ENCODE measurements at places on chromosomes 4 and X. TPM values are rescaled to one million over a fixed set of nuclear protein-coding genes. Genes with fewer than 3 reads are reported as not detected.
A peak's percentile ranks its signal among the peaks of the same experiment; 100 is the strongest.

- H3K36me3 ChIP-seq = peaks cover 23% of the 10 kb centered on the region
- no peak for DNase-seq
- no peak overlapping the region for H3K4me3 ChIP-seq
Measured at GRCh38 chrX:9865804-9866472, 79.7 kb downstream of the SHROOM2 start.

DNA sequence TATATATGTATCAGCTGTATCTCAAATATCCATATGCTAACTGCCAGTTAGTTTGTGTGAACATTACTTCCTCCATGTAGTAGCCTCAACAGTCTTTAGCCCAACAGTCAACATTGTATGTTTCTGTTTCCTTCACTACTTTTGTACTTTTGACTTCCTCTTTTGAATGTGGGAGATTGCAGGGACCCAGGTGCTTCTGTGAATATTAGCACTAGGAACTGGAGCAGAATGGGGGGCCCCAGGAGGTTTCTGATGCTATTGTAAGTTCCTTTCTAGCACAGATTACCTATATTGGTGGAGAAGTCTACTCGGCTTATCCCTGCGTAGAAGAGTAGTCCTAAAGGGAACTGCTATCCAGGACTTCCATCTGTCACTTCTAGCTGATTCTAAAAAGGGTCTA, 2.3 kb downstream of the PLAC8 start:
- H3K27me3 ChIP-seq = no peaks in the 10 kb centered on the region
- H3K36me3 ChIP-seq = no peaks in the 10 kb centered on the region
- DNase-seq = no peak
- H3K4me1 ChIP-seq = no peaks in the 10 kb centered on the region
- H3K4me3 ChIP-seq = no peak overlapping the region

The MAGED4B gene
- 111 TPM for total RNA-seq

The HMX1 gene
- total RNA-seq = 0.26 TPM

GRCh38 chrX:42189576-42189975, 266.2 kb upstream of the CASK start:
- no peak overlapping the region for H3K4me3 ChIP-seq
- peaks cover 6% of the 10 kb centered on the region for H3K36me3 ChIP-seq
- H3K27ac ChIP-seq = no peak overlapping the region
- no peaks in the 10 kb centered on the region for H3K27me3 ChIP-seq
- peaks cover 10% of the 10 kb centered on the region for H3K4me1 ChIP-seq
- no peak for DNase-seq

The SCOC gene
- total RNA-seq = 30.4 TPM

DNA sequence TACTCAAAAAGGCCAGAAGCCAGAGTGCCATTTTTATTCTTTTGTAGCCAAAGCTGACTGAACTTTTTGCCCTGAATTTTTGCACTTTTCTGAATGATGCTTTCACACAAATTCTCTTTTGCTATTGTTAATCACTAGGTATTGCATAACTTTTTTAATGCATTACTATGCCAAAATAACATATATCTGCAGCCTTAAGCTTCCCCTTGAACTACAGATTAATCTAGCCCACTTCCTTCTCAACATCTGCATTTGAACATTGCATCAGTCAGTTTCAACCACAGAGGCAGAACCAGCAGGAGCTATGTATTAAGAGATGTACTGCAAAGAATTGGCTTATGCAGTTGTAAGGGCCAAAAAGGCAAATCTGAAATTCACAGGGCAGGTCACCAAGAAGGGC, 197.6 kb upstream of the GYPA start:
- DNase-seq = no peak
- H3K36me3 ChIP-seq = no peaks in the 10 kb centered on the region
- H3K27me3 ChIP-seq = no peaks in the 10 kb centered on the region
- no peak overlapping the region for H3K27ac ChIP-seq
- no peaks in the 10 kb centered on the region for H3K4me1 ChIP-seq

DNA sequence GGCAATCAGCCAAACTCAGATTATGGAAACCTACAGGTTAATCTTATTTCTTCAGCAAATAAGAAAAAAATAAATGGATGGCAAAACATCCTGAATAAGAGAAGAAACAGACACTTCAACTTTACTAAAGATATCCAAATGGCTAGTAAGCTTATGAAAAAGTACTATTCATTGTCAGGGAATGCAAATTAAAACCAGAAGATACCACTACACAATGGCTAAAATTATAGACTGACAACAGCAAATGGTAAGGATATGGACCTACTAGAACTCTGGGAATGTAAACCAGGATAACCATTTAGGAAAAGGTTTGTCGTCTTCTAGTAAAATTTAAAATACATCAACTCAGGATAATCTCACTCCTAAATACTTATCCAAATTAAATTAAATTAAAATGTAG, 24.3 kb downstream of the GRSF1 start:
- H3K36me3 ChIP-seq = peaks cover 30% of the 10 kb centered on the region
- no peaks in the 10 kb centered on the region for H3K4me1 ChIP-seq
- no peak overlapping the region for H3K4me3 ChIP-seq

DNA sequence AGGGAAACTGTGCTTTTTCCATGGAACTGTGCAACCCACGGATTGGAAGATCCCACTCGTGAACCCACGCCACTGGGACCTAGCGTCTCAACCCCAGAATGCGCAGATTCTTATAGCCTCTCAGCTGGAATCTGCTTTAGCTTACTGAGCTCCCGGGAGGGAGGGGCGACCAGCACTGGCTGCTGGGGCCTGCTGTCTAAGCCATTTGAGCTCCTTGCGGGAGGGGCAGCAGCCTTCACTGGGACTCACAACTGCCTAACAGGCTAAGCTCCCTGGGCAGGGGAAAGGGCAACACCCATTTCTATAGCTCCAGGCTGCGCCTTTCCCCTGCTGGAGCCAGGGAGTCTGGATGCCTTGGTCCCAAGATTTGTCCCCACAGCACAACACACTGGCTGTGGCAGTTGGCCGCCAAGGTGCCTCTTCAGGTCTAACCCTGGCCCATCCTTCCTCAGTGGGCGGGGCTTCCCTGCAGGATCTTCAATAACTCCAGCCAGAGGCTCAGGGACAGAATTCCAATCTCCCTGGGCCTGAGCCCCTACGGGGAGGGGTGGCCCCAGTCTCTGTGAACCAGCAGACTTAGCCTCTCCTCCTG, 451.7 kb upstream of the PITX2 start:
- H3K27me3 ChIP-seq = no peaks in the 10 kb centered on the region
- H3K4me1 ChIP-seq = no peaks in the 10 kb centered on the region
- H3K27ac ChIP-seq = no peak overlapping the region
- DNase-seq = peak; percentile 50

DNA sequence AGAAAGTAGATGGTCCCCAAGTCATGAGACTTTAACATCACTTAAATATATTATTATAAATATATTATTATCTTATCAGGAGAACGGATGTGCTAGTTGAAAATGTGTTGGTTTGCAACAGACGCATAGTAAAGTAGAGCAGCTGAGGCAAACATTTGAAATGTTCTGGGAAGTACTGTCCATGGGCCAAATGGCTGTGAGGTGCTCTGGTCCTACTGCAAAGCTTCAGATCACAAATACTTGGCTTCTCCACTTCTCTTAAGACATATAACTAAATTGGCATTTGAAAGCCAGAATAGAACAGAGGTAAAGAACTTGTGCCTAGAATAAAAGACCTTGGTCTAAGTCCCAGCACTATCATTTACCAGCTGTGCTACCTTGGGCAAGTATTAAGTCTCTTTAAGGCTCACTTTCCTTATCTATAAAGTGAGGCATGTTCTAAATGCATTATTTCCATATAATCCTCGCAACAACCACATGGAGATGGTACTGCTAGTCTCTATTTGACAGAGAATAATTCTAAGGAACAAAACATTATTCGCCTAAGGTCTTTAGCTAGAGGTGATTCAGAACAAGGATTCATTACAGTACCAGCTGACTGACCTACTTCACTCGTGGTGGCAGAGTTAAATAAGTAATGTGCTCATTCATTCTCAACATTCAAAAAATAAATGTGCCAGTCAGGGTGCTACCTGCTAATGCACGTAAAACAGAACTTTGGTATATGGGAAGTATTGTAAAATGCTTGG, 297.1 kb downstream of the PPP3CA start:
- DNase-seq = no peak
- no peak overlapping the region for H3K27ac ChIP-seq
- peaks cover under 1% of the 10 kb centered on the region for H3K4me1 ChIP-seq
- H3K27me3 ChIP-seq = no peaks in the 10 kb centered on the region
- H3K36me3 ChIP-seq = no peaks in the 10 kb centered on the region

- H3K4me3 ChIP-seq = no peak overlapping the region
- H3K36me3 ChIP-seq = no peaks in the 10 kb centered on the region
- H3K27me3 ChIP-seq = no peaks in the 10 kb centered on the region
Measured at GRCh38 chr4:127151941-127152340, 480.8 kb upstream of the INTU start.

DNA sequence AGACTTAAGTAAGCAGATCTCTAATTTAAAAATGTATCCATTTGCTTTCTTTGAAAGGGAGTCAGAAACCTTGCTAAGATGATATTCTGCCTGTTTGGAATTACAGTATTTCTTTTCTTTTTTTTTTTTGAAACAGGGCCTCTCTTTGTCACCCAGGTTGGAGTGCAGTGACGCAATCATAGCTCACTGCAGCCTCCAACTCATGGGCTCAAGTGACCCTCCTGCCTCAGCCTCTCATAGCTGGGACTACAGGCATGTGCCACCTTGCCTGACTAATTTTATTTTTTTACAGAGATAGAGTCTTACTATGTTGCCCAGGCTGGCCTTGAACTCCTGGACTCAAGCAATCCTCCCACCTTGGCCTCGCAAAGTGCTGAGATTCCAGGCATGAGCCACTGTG, 40.0 kb downstream of the ANAPC4 start:
- no peak for DNase-seq
- no peaks in the 10 kb centered on the region for H3K4me1 ChIP-seq
- no peak overlapping the region for H3K27ac ChIP-seq

The ANK2 gene
- total RNA-seq = 30.5 TPM

The ZAR1 gene
- total RNA-seq = 0.61 TPM

GRCh38 chrX:23670528-23670927, 3.2 kb downstream of the PRDX4 start:
- H3K36me3 ChIP-seq = peaks cover 42% of the 10 kb centered on the region
- H3K4me3 ChIP-seq = no peak overlapping the region
- H3K4me1 ChIP-seq = no peaks in the 10 kb centered on the region
- H3K27ac ChIP-seq = no peak overlapping the region
- no peak for DNase-seq

- no peaks in the 10 kb centered on the region for H3K27me3 ChIP-seq
- no peak for DNase-seq
Measured at GRCh38 chr4:111519683-111520082, 625.6 kb upstream of the FAM241A start.

The ADH7 gene
- total RNA-seq = not detected

The ODAPH gene
- not detected for total RNA-seq

All from H9 (cell line).